ENCODE measurements at places on chromosomes 12 and 14.

- no peak for DNase-seq
These were observed 10.5 kb downstream of the GPR137C start for GRCh38 chr14:52563120-52563519.

- no peak for DNase-seq
These were observed 33.7 kb downstream of the FAM177A1 start for GRCh38 chr14:35079742-35080141.

GRCh38 chr12:28620281-28620680 lies 430.0 kb downstream of the CCDC91 start:
- no peak for DNase-seq

GRCh38 chr12:124077701-124078100 lies 104.7 kb downstream of the ZNF664 start:
- no peak for DNase-seq

GRCh38 chr14:70698288-70698687 lies 56.6 kb downstream of the TTC9 start:
- DNase-seq: peak; percentile 34

- no peak for DNase-seq
These were observed 224.7 kb downstream of the MON2 start for GRCh38 chr12:62691309-62691708.

Measured in left cardiac atrium (tissue), 4 donors.